T-cell (primary cell): ENCODE measurements at places on chromosomes 1 and 21. TPM values are rescaled to one million over a fixed set of nuclear protein-coding genes. Genes with fewer than 3 reads are reported as not detected.

- no peak for DNase-seq
Observed at GRCh38 chr1:33408093-33408436, 22.8 kb downstream of the PHC2 start.

Gene RGS13
- 0.07 TPM for total RNA-seq

Gene INAVA
- 0.20 TPM for total RNA-seq

DNA sequence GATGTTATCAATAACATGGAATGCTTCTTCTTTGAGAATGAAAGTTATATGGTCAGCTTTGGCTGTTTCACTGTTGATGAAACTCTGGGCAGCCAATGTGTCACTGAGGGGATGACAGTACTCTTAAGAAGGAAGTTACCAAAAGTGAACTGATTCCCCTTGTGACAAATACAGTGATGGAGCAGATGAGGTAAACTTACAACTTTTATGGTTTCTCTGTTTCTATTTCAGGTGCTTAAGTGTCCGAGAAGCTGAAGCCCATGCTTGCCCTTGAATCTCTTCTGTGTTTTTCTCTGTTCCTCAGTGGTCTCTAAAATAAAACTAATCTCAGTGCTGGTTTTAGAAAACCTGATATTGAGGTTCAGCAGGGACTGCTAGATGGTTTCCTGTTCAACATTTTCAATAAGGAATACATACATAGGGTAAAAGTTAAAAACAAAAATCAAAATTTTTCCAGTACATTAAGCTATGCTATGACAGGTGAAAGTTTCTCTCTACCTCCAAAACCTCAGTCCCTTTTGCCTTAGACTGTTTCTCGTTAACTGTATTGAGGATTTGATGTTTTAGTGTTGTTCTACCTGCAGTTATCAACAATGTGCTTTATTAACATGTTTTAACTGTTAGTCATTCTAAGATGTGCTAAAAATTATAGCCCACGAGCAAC lies 454.4 kb upstream of the ADGRL4 start:
- DNase-seq = no peak

- peak; percentile 22 for DNase-seq
Observed at GRCh38 chr1:51535006-51535592, 16.0 kb upstream of the EPS15 start.

Gene CORT
- 0.43 TPM for total RNA-seq

Gene EPHA2
- total RNA-seq = not detected
